ENCODE measurements at places on chromosomes 3 and 15.

DNA sequence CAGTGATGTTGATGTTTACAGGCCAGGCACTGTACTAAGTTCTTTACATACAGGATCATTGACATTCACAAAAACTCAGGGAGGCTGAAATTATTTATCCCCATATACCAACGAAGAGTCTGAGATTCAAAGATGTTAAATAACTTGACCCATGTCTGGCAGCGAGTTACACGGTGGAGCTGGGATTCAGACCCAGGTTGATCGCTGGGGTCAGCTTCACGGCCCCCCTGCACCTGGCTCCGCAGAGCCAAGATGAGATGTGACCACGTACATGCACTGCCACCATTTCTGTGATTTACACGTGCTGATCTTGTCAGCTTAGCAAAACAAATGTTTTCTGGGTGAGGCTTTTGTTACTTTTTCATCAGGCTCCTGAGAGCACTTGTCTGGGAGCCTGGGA, 109.8 kb downstream of the EEFSEC start:
- no peak for DNase-seq

GRCh38 chr3:119726909-119727308, 24.1 kb downstream of the CFAP91 start:
- DNase-seq: no peak

GRCh38 chr3:106578911-106579310, 710.1 kb upstream of the CBLB start:
- no peak for DNase-seq

DNA sequence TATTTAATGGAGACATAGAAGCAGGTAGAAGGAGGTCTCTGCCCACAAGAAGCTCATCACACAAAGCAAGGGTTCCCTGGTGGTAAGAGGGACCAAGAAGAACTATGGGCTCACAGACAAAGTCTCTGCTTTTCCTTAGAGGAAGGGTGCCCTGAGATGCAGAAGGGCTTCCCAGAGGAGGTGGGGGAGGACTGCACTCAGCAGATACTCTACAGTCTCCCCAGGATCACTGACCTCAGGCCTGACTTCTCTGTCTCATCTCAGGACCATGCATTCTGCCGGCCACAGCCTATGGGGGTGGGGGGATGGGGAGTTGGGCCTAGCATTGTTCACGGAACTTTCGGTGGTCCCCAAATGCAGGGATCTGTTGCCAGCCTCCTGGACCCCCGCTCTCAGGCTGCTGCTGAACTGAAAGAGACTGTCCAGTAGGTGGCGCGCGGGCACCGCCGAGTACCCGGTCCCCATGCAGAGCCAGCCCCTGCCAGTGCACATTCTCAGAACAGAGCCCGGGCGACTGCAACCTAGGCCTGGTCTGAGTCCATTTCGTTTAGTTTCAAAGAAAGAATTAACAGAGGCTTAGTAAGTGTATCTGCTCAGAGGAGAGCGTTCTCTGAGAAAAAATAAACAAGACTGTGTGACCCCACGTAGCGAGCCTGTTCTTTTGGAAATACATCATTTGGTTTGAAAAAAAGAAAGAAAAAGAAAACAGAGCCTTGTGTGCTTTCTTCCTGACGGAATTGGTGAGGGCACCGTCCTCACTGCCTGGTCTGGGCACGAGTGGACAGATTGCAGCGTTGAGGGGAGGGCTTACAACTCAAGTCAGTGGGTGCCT, 74.1 kb downstream of the LRTM1 start:
- peak; percentile 83 for DNase-seq

DNA sequence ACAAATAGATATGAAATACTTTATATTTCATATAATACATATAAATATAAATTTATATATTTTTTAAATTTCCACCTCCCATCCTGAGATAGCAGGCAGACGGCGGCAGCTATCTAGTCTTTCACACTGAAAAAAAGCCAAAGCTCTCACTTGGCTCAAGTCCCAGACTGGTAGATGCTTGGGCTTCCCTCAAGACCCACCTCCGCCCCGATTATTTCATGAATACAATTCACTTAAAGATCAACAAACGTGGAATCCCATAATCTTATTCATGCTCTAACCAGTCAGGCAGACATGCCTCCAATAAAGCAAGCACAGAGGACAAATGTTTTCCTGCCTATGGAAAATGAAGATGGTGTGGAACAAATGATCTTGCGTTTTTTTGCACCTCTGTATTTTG, 275.9 kb upstream of the NR2F2 start:
- no peak for DNase-seq

DNA sequence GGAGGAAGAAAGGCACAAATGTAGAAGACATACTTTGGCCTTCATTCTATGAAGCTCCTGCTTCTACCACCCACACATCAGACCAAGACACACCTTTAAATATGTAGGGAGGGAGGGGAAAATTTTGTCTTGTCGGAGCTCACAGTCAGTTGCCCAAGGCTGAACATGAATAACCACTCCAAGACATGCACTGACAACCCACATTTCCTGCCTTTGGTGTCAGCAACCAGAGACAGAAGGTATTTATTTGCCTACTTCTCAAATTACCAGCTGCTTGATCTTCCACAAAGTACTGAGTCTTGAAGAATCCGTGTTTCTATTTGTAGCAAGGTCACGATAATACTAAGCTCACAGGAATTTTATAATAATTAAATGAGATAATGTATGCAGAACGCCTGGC, 169.7 kb downstream of the KCNMB2 start:
- peak; percentile 53 for DNase-seq

GRCh38 chr15:97561529-97561928, 399.0 kb upstream of the ARRDC4 start:
- DNase-seq: no peak

DNA sequence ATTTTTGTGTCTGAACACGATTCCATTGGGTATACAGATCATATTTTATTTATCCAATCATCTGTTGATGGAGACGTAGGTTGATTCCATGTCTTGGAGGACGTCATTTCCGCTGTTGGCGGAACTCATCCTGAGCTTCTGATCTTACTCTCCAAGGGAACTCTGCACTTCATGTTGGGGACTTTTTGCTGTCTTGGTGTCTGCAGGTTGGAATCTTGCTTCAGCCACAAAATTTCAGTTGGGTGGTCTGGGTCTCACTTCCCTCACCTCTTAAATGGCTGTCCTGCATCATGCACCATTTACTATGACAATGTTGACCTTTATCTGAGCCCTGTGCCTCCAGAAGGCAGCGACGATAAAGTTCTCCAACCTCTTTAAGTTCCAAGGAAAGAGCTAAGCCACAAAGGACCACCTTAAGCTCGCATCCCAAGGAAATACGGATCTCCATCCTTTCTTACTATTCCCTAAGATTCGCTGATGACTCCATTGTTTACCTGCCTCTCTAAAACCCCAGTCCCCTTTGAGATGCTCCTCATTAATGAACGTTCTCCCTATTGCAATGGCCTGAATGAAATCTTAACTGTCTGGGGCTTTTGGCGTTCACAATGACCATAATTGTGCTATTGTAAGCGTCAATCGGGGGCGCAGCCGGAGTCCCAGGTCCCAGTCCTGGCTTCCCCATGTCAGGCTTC, 23.1 kb upstream of the RNU6-1 start:
- DNase-seq: no peak

- no peak for DNase-seq
These were observed 758 bp upstream of the SNX33 start for GRCh38 chr15:75646944-75647364.

DNA sequence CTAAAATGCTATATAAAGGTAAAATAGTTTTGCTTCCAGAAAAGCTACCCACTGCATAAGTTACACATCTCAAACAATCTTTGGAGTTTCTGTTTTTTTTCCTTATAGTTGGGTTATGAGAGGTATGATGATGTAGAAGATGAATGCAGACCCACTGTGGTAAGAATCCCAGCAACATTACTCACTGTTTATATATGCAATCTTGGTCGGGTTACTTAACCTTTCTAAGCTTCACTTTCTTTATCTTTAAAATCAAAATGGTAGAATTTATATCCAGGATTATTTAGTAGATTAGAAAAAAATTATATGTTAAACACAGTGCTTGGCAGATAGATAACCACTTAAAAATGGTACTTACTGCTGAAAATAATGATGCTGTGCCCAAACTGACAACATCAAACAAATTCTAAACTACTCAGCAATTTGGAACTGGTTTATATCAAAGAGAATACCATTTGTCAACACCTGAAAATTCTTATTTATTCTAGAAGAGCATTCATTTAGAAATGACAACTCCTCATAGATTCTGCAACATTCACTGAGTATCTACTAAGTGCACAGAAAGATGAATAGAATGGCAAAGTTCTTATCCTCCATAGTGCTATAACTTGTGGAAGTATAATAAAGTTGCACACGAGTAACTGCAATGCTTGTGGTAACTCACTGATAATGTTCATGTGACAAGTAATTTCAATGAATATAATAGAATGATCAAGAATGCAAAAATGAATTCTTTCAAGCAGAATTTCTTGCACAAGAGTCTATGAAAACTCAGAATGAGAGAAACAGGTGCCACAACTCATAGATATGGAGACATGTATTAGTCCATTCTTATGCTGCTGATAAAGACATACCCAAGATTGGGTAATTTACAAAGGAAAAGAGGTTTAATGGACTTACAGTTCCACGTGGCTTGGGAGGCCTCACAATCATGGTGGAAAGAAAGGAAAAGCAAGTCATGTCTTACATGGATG, 129.0 kb upstream of the SLC7A14 start:
- peak; percentile 79 for DNase-seq

DNA sequence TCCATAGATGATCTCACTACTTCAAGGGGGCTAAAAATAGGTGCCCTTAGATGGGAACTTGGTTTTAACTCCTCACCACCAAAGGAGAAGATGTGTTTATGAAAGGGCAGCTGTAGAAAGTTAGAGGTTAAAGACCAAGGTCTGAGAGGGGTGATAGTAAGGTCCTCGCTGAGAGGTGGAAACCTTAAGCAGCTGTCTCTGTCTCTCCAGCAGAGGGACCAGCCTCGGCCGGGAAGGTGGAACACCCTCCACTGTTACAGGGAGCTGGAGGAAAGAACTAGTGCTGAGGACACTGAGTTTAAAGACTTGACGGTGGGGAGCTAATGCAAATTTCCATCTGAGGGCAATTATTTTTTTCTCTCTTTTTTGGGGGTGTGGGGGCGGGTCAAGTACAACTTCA, 8.9 kb upstream of the RLBP1 start:
- DNase-seq: no peak

DNA sequence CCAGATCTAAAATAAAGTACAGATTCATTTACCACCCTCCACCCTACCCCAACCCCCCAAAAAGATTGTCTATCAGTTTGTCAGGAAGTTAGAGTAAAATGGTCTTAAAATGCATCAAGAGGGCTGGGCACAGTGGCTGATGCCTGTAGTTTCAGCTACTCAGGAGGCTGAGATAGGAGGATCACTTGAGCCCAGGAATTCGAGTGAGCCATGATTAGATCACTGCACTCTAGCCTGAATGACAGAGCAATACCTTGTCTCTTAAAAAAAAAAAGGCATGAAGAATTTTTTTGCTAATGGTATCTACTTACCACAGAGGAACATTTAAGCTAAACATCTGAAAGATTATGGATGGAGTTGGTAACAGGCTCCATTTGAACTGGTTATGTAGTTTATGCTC, 71.0 kb downstream of the RBM6 start:
- no peak for DNase-seq

DNA sequence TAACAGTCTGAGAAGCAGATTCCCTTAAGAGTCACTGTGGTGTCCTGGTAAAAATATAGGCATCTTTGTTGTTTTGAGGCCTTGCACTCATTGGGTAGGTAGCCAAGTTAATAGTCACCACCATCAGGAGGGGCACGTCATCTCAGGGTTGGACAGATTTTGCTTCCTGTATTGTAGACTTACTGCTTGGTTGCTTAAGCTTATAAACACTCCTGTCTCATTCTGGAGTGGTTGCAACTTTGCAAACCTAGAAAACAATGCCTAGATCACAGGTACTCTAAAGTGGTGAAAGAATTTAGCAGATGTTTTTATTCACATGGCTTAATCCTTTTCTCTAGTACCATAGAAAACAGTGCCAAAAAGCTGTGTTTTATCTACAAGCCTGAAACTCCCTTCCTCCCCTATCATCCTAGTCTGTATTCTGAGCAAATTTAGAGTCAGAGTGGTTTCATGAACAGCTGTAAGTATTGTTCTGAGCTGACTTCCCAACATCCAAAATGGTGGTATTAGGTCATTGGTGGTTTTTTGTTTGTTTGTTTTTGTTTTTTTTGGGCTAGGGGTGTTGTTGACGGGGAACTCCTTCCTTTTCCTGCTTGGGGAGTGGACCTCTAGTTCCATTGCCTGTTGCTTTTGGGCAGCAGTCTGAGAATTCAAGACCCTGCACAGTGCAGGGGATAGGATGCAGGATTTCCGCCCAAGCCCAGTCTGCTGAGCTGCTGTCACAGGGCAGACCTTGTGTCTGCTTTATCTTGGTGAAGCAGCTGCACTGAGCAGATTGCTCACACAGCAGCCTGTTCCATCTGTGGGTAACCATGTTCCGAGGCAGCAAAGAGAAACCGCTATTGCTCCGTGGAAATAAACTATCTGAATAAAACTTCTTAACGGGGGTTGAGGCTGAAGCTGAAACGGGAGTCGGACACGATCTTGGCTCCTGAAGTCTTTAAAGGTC, 202.0 kb downstream of the AKAP13 start:
- peak; percentile 46 for DNase-seq

- peak; percentile 59 for DNase-seq
These were observed 46.9 kb downstream of the NR1D2 start for GRCh38 chr3:23991683-23992628.

DNA sequence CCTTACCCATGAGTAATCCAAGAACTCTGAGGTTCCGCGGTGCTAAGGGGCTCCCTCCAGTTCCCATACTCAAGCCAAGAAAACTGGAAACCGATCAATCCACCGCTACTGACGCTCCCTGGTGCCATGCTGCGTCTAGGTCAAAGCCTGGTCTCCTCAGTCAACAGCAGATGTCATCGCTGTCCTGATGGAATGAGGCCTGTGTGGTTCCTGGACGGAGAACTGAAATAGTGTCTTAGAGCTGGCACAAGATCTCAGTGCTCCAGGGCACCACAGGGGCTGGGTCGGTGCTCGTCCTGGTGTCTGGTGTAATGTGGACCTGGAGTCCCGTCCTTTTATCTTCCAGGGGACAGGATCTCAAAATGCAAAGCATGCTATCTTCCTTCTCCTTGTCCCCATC, 373.9 kb upstream of the CFAP20DC start:
- no peak for DNase-seq

DNA sequence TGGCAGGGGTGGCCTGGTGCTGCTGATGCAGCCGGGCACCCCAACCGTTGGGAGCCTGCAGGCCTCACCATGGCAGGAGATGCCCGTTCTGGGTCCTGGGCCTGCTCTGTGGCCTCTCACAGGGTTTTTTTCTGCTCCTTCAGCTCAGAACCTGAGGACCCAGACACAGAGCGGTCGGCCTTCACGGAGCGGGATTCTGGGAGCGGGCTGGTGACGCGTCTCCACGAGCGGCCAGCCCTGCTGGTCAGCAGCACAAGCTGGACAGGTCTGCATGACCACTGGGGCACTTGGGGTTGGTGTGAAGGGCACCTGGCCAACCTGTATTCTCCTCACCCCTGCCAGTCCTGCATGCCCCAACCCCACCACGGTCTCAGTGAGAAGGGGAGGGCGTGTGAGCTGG, 10.3 kb downstream of the ALG1L2 start:
- DNase-seq: no peak

- DNase-seq: no peak
These were observed 268.4 kb downstream of the IGSF11 start for GRCh38 chr3:118766306-118766669.
